Spinal cord (tissue), 10 donors: ENCODE measurements at places on chromosomes 5 and 9.

GRCh38 chr9:113516840-113517577 lies 53.5 kb downstream of the RGS3 start:
- no peak for DNase-seq

- DNase-seq = no peak
Measured at GRCh38 chr9:37201581-37201980, 81.2 kb downstream of the ZCCHC7 start.

- DNase-seq = no peak
Measured at GRCh38 chr9:3398232-3398648, 127.6 kb downstream of the RFX3 start.

- DNase-seq = no peak
Measured at GRCh38 chr5:91052977-91053740, 330.0 kb downstream of the ARRDC3 start.

GRCh38 chr5:16115140-16115539 lies 64.5 kb downstream of the MARCHF11 start:
- DNase-seq = peak; percentile 26

- DNase-seq = peak; percentile 81
Measured at GRCh38 chr5:173833196-173833985, 54.8 kb upstream of the CPEB4 start.

- DNase-seq = peak; percentile 52
Measured at GRCh38 chr9:109401169-109401989, 80.5 kb upstream of the EPB41L4B start.

DNA sequence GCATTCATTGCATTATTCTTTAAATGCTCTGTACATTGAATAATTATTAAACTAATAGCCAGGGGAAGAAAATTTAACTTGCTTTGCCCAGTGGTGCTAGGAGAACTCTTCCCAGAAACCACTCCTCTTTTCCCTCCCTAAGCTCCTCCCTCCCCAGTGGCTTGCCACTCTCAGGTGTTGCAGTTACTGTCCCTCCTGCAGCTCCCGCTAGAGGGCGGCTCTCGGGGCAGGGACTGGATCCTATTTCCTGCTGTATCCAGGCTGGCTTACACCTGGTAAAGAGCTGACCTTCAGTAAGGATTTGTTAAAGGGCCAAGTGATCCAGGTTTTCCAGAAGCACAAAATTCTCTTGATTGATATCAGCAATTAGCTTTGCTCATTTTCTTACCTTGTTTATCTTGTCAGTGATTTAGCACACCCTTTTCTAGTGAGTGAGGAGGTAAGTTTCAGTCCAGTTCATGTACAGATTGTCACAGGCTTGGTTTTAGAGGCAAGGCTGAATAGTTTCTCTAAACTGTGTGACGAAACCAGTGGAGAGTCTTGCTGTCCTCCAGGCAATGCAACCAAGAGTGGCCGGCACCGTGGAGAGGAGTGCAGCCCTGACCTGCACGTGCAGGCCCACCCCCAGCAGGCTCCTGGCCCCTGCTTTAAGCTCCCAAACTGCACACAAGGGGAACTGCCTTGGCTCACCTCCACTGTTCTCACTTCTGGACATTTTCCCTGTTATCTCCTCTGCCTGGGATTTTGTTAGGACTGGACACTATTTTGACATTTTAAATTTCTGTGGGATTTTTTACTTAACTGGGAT lies 423.8 kb downstream of the SPOCK1 start:
- DNase-seq = no peak

GRCh38 chr5:41968153-41968723 lies 43.2 kb downstream of the FBXO4 start:
- no peak for DNase-seq

GRCh38 chr9:117868594-117868993 lies 164.4 kb downstream of the TLR4 start:
- no peak for DNase-seq

DNA sequence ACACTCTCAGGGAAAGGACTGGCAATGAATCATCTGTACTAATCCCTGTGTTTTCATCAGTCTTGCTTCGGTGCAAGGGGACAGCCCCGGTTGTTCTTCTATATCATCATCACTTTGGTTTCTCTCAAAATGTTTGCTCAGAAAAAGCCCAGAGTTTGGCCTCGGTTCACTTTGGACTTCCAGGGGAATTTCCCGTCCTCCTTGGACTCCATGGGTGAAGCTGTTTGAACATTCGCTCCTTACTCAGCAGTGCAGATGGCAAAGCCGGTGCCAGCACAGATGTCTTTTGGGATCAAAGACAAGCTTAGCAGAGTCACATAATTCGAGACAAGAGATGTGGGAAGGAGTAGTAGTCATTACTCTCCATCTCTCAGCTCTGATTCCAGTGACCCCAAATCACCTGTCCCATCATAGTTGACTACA lies 69.8 kb upstream of the TNFSF8 start:
- DNase-seq = no peak

- no peak for DNase-seq
Measured at GRCh38 chr5:82147860-82148573, 130.1 kb downstream of the RPS23 start.

GRCh38 chr5:158543539-158544387 lies 556.0 kb downstream of the EBF1 start:
- DNase-seq = no peak

GRCh38 chr5:9829621-9830020 lies 199.5 kb upstream of the TAS2R1 start:
- DNase-seq = no peak

DNA sequence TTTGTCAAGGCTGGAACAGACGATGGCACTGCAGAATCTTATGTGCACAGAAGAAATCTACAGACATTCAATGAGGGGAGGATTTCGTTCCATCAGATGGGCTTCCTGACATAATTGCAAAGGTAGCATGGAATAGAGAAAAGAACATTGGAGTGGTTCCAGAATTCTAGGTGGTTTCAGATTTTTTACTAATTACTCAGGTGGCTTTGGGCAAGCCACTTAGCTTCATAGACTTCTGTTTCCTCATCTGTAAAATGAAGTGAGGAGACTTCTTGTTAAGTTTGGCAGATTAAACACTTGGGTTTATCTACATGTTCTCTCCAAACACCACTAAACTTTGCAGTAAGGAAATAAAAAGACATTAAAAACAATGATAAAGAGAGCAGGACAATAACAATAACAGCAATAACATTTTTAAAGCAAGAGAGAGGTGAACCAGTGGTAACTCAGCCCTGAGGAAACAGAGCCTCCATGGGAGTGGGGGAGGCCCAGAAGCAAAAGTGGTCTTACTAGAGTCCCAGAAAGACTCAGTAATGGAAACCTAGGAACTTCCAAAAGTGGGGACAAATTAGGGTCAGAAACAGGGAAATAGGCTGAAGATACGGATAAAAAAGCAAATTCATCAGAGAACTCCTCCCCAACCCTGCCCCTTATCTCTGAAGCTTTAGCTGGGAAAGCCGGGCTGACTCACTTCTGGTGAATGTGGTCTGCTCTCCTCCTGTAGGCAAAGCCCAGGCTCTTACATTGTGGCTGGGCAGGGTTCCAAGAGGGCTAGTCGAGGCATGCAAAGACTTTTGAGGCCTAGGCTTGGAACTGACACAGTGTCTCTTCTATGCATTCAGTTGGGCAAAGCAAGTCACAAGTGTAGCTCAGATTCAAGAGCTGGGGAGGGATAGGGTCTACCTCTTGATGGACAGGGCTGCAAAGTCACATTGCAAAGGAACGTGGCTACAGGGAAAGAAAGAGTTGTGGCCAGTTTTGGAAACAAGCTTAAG lies 11.8 kb upstream of the ACTBL2 start:
- DNase-seq = no peak

DNA sequence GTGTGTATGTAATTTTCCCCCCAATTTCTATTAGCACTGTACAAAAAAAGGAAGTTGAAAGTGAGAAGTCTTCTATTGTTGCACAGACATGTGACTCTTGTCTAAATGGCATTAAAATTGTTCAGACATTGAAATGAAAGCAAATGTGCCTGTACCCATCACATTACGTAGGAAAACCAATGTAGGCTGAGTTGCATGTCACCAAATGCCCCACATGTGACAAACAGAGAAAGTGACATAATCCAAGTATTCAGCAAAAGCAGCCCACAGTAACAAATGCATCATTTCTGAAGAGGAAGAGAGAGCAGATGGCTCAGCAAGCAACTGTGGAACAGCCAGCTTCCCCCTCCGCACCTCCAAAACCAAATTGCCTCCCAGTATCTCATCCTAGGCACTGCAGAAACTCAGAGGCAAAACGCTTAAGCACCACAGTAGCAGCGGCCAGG lies 161.5 kb upstream of the NR4A3 start:
- DNase-seq = no peak

DNA sequence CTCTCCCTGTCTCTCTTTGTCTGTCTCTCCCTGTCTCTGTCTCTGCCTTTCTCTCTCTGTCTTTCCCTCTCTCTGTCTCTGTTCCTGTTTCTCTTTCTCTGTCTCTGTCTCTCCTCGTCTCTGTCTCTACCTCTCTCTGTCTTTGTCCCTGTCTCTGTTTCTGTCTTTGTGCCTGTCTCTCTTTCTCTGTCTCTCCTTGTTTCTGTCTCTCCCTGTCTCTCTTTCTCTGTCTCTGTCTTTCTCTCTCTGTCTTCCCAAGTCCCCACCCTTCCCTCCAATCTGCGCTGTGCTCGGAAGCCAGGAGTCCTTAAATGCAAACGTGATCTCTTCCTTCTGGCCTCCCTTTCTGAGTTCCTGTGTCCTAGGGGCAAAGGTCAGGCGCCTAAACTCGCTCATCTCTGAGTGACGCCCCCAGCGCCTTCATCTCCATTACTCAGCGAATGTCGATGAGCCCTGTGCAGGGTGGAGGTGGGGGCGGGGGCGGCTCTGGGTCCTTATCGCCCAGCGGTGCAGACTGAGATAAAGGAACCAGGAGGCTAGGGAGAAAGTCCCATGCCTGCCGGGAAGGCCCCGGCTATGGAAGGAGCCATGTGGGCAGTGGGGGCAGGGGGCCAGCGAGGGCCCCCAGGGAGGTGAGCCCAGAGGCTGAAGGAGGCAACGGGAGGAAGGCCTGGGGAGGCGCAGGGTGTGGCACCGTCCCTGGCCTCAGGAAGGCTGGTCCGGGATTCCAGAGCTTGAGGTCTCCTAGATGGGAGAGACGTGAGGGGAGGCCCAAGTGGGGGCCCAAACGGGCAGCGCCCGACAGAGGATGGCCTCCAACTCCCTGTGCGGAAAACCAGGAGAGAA lies 1.5 kb upstream of the SLC6A19 start:
- DNase-seq = no peak

GRCh38 chr9:21141427-21141882 lies at the start of gene IFNW1:
Gene IFNW1, minus strand, starts transcription at chr9:21141832. Its CDS starts 262 bp downstream, at chr9:21141570.
- no peak for DNase-seq

DNA sequence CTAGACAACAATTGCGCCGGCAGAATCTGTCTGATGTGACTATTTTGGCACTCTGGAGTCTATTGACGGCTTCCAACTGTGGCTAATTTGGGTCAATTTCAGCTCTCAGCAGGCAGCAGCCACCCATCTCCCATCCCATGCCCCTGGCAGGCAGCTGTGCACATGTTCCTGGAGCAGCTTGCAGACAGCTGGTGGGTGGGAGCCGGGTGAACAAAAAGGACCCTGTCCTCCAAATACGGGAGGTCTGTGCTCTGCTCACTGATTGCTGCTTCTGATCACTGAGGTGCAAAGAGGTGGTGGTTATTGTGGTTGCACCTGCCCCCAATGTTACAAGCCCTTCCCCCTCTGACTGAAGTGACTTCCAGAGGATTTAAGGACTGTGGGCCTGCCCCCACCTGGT lies 45.0 kb upstream of the N4BP3 start:
- peak; percentile 81 for DNase-seq

- no peak for DNase-seq
Measured at GRCh38 chr5:72467461-72467860, 39.7 kb downstream of the ZNF366 start.

GRCh38 chr9:132451276-132451675 lies 41.3 kb downstream of the CFAP77 start:
- no peak for DNase-seq

- DNase-seq = no peak
Measured at GRCh38 chr9:76557674-76558225, 98.8 kb downstream of the GCNT1 start.

DNA sequence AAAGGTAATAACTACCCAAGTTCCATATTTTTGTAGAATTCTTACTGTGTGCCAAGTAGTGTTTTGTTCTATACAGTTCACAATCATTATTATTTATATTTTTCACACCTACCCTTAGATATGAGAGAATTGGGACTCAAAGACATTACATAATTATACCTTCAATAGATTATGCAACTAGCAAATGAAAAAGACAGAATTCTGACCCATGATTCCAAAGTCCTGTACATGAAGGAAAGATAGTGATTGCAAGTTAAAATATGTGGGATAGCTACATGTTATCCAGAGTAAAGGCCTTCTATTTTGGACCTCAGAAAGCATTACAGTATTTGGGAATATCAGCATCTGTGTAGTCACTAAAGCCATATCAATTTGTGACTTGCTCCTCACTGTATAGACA lies 581.0 kb downstream of the ELAVL2 start:
- DNase-seq = no peak

DNA sequence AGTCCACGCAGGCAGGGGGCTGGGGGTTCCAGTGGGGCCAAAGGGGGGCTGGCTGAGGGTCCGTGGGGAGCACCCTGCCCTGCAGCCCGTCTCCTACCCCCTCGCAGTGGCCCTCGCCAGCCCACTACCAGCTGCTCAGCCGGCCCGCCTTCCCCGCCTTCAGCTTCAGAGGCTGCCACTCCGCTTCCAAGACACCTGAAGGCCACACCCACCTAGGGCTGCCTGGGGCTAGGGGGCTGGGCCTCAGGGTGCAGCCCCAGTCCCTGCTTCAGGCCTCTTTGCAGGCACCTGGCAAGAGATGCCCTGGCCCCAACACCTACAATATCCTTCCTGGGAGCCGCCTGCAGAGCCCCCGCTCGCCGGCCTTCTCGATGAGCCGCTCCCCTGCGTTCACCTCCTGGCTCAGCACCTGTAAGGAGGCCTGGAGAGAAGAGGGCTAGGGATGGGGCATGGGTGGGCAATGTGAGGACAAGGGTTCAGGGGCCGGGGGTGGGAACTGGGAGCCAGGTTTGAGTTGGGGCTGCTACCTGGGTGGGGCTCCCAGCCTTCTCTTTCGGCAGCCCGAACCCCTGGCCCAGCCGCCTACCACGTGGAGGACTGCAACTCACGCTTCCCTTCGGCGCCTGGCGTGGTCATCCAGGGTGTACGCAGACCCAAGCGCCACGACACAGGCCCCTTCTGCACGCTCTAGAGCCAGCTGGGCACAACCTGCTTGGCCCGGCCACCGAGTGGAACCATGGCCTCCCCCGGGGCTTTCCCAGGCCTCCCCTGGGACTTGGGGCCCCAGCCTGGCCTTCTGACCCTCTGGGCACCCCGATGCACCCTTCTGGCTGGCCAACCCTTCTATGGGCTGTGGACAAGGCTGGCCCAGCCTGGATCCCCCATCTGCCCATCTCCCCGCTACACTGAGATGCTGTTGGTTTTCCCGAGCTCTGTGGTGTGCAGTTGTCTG lies 1.7 kb downstream of the STPG3 start:
- no peak for DNase-seq
